Caco-2 (cell line): ENCODE measurements at places on chromosomes 3 and 15.

- DNase-seq, result no peak
These were observed 69.6 kb upstream of the HRH1 start for GRCh38 chr3:11084677-11085076.

- no peak for DNase-seq
These were observed 96.0 kb upstream of the FAM174B start for GRCh38 chr15:92751528-92751927.

DNA sequence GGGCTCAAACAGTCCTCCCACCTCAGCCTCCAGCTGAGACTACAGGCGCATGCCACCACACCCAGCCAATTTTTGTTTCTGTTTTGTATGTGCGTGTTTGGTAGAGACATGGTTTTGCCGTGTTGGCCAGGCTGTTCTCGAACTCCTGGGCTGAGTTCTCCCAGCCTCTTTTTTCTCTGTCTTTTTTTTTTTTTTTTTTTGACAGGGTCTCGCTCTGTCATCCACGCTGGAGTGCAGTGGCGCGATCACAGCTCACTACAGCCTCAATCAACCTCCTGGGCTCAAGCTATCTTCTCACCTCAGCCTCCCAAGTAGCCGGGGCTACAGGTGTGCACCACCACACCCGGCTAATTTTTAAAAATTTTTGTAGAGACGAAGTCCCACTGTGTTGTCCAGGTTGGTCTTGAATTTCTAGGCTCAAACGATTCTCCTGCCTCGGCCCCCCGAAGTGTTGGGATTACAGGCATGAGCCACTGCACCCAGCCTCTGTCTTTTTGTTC lies 867 bp upstream of the DCAF1 start:
- no peak for DNase-seq

DNA sequence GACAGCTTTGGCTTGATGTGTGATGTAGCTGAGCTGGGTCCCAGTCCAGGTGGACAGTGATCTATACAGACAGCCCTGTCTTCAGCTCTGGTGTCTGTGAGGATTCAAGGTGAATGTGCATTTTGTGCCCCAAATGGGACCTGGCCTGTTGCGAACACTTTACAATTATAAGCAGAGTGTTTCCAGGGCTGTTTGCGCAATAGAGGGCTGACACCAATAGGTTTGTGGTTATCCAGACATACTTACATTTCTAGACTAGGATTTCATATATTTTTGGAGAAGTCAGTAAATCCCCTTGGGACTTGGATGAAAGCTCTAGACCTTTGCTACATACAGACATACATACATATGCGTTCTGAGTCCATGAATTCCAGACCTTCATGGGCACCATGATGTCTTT lies 4.2 kb upstream of the TATDN2 start:
- no peak for DNase-seq

- DNase-seq, result no peak
These were observed 12.8 kb downstream of the PXK start for GRCh38 chr3:58345457-58345856.

DNA sequence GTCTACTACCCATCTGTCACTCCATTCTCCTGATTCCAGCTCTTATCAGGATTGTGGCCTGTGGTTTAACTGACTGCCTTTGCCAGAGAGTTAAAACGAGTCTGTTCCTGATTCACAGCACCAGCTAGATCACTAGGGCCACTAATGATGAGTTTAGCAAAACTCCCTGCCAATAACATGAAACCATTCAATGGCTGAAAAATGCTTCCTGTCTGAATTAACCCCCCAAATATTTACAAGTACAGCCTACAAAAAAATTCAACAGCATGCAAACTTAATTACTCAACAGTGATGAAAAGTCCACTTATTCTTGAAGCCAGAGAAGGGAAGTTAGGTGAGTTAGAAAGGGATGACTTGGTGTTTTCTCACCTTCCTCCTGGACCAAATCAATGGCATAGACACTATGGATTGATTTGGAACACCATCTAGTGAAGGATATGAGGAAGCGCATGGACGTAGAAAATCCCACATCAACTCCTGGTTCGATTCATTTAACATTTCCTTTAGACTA lies 141.4 kb downstream of the TGFBR2 start:
- DNase-seq, result no peak

DNA sequence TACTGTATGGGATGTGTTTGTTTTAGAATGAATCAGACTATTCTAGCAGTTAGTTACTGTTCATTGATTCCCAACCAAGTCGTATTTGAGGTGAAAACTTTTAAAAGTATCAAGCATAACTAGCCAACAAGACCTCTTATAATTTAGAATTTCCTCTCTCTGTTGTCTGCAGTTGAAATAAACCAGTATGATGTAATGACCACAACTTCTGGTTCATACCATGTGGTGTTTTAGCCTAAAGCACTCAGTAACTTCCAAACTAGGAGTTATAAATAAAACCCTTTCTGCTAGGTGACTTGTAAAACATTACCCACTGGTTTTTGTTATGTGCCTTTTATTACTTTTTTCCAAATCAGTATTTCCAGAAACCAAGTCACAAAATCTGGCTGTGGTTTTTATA lies 19.8 kb upstream of the P2RY12 start:
- DNase-seq, result no peak

DNA sequence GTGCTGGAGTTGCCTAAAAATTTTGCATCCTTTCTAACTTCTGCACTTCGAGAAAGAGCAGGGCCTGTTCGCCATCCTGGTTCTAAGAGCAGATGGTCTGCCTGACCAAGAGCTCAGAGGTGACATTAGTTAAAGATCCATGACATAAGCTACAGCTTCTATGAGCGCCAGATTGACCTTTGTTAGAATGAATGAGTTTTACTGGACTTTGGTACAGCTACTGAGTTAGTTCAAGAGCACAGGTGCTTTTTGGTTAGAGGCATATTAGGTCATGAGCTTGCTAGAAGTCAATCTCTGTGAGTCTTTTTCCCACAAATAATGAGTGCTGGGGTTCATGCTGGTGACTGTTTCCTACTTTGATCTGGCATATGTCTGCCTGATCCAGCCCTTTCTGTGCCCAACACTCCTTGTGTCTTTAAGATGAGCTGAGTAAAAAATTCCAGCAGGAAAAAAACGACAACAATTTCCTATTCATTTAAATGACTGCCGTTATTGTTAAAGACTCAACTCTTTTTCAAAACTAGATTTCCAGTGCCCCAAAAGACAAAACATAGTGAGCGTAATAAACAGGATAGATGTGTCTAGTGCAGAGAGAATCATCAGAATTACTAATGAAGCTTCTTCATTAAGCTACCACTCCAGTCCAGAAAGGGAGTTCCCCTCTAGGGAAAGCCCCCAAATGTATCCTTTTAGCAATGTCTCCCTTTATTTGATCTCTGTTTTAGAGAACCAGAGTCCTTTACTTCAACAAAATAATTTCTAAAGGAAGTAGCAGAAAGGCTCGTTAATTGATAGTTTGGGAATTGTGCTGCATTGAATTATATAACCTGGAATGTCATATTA lies 152.9 kb downstream of the SLCO3A1 start:
- DNase-seq, result no peak

DNA sequence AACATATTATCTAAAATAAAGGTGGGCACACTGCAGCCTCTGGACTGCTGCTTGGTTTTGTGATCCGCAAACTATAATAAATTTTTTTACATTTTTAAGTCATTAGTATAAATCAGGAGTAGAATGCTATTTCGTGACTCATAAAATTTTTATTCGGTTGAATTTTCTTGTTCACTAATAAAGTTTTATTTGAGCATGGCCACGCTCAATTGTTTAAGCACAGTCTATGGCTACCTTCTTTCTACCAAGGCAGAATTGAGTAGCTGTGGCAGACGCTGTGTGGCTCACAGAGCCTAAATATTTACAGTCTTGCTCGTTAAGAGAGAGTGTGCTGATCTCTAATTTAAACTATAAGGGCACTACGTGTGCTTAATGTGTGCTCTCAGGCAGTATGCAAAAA lies 28.9 kb downstream of the ROBO2 start:
- no peak for DNase-seq

- DNase-seq, result no peak
These were observed 54.3 kb downstream of the OXNAD1 start for GRCh38 chr3:16319307-16319706.

GRCh38 chr3:86562090-86562489 lies 428.9 kb downstream of the VGLL3 start:
- DNase-seq, result no peak

DNA sequence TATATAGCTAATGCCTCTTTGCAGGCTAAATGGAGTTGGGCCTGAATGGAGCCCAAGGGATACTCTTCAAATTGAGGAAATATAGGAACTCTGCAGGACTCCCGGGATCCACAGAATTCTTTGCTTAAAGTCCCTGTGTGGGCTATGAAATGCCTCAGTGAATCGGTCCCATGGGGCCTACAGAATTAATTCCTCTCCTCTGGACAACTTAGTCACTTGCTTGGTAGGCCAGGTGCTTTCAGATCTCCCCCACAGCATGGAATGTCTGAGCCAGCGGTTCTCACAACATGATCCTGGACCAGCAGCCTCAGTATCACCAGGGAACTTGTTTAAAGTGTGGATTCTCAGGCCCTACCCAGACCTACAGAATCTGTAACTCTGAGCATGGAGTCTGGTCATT lies 15.1 kb upstream of the PRICKLE2 start:
- no peak for DNase-seq

DNA sequence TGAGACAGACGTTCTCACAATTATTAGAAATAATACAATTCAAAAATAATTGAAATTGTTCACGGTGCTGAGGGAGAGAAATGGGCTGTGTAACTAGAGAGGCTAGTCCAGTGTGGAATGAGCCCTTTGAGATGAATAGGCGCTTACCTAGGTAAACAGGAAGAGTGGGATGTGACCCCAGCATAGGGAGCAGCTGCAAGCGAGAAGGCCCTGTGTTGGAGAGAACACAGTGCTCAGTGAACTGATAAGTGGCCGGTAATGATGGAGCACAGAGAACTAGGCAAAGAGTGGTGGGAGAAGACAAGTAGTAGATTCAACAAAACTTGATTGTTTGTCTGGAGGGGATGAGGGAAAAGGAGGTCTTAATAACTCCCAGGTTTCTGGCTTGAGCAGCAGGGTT lies 103.9 kb downstream of the HCN4 start:
- no peak for DNase-seq

DNA sequence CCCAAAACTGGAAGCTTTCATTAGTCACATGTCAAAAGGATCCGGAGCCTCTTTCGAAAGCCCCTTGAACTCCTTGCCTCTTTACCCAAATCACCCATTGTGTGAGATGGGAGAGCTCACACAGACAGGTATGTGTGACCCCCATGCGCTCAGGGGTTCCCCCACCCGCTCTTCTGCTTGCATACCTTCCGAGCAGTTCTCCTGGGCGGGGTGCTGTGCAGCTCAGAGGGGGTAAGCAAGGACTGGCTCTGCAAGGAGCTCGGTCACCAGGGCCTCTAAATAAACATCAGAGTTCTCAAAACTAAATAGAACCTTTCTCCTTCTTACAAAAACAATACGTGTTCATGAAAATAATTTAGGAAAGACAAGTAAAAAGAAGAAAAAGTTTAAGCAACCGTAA lies 55.7 kb downstream of the PXYLP1 start:
- DNase-seq, result no peak

DNA sequence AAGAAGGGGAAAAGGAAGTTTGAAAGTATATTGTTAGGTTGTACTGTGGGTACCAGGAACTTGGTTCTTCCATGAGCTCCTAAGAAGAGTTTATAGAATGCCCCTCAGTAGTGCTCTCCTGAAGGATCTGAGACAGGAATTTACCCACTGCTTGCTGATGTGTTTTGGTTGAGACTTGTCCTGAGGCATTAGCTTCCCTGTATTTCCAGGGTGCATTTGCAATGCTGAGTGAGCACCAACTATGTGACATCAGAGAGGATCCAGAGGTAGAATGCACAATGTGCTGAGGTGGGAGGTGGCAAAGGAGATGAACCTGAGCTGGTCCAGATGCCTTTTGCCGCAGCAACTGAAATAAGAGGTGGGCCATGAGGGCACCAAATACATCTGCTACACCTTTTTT lies 64.3 kb upstream of the LRRC3B start:
- DNase-seq, result no peak
